ENCODE measurements at places on chromosomes 1 and 21.

GRCh38 chr1:227342075-227342829 lies 24.0 kb upstream of the CDC42BPA start:
- no peak for DNase-seq

GRCh38 chr1:12336413-12336812 lies 106.6 kb downstream of the VPS13D start:
- DNase-seq, result no peak

DNA sequence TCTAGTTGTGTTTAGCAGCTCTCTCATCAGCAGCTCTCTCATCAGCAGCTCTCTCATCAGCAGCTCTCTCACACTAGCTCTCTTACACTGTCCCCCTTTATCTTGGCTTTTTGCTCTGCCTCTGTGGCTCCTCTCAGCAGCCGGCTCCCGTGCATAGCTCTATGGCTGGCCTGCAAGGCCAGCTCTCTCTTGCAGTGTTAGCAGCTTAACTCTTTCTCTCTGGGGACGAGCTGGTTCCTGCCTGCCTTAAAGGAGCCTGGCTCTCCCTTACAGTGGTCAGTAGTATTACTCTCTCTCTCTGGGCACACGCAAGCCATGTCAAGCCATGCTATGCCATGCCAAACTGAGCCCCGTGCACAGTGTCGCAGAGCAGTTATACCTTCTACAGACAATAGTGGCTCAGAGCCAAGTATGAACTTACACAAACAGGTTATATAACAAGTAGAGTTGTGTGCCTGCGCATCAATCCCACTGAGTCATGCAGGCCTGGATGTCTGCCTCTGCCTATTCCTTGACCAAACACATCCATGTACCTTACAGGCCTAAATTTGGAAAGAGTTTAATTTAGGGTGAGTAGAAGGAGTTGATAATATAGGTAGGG lies 295.9 kb downstream of the TPR start:
- DNase-seq, result no peak

- DNase-seq, result no peak
Measured at GRCh38 chr1:85174503-85174902, 26.3 kb downstream of the SYDE2 start.

DNA sequence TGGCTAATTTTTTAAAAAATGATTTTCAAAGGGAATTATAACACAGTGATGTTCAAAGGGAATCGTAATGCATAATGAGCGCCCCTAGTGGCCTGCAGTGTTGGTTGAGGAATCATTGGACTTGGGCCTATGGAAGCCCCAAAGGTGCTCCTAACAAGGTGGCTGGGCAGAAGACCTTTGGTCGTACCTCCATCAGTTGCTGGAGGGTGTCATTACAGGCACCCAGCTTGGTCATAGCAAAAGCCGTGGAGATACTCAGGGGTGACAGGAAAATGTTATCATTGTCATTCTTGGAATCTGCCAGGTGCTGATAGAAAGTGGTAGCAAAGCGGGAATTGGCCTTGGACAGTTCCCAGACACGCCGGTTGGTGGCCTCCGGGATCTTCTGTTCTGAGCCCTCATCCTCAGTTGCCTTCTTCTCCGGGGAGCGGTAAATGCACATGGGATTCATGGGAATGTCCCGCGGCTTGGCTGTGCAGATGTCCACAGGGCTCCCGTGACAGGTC lies 2.7 kb downstream of the SERPINC1 start:
- peak; percentile 81 for DNase-seq

GRCh38 chr1:44090429-44091252 lies 28.0 kb upstream of the KLF17 start:
- DNase-seq, result no peak

- no peak for DNase-seq
Measured at GRCh38 chr1:12458571-12458970, 159.4 kb downstream of the DHRS3 start.

- DNase-seq, result peak; percentile 13
Measured at GRCh38 chr1:245875581-245876261, 631.4 kb downstream of the SMYD3 start.

GRCh38 chr21:30126576-30126975 lies 40.0 kb downstream of the CLDN17 start:
- DNase-seq, result no peak

- DNase-seq, result peak; percentile 82
Measured at GRCh38 chr1:203338335-203339036, 12.4 kb downstream of the FMOD start.

GRCh38 chr1:22556391-22557104 lies 6.7 kb upstream of the EPHA8 start:
- DNase-seq, result no peak

- DNase-seq, result peak; percentile 47
Measured at GRCh38 chr1:58718435-58718834, 18.6 kb upstream of the MYSM1 start.

DNA sequence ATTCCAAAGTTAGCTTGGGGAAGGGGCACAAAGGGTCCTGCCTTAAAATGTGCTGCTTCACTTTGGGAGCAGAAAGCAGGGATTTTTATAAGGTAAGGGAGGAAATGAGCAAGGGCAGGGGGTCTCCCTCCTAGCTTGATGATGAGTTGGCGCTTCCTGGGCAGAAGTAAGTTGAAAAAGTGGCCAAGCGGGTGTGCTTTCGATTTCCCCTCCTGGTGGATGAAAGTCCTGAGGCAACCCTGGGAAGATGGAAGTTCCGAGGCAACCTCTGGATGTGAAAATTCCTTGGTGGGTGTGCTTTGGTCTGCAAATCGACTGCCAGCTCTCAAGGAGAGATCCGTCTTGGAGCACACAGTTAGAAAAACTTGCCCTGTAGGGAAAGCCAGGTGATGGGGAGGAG lies 41.7 kb upstream of the CD2 start:
- DNase-seq, result no peak

DNA sequence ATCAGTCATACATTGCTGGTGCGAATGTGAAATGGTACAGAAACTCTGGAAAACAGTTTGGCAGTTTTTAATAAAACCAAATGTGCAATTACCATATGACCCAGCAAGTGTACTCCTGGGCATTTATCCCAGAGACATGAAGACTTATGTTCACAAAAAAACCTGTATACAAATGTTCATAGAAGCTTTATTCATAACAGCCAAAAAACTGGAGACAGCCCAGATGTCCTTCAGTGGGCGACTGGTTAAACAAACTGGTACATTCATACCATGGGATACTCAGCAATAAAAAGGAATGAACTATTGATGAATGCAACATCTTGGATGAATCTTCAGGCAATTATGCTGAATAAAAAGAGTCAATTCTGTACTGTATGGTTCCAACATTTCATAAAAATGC lies 97.8 kb downstream of the DTL start:
- no peak for DNase-seq

- no peak for DNase-seq
Measured at GRCh38 chr1:4175566-4176405, 275.7 kb upstream of the C1orf174 start.

GRCh38 chr1:11466416-11466815 lies 12.5 kb upstream of the DISP3 start:
- no peak for DNase-seq

GRCh38 chr1:176567190-176567794 lies 104.3 kb downstream of the PAPPA2 start:
- DNase-seq, result no peak

DNA sequence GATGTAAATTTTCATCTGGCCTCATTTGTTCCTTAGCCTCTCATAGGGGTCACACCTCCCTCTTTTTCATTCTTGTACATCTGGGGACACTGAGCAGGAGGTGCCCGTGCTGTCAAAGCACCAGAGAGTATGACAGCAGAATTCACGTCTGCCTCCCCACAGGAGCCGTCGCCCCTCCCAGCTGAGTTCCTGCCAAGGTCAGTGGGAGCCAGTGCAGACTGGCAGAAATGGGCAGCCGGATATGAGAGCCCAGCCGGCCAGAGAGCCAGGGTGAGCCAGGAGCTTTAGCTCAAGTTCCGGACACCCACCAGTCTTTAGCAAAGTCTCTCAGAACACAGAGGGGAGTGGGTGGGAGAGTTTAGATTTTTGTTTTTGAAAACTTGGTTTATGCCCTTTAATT lies 21.9 kb downstream of the GPR137B start:
- DNase-seq, result no peak

DNA sequence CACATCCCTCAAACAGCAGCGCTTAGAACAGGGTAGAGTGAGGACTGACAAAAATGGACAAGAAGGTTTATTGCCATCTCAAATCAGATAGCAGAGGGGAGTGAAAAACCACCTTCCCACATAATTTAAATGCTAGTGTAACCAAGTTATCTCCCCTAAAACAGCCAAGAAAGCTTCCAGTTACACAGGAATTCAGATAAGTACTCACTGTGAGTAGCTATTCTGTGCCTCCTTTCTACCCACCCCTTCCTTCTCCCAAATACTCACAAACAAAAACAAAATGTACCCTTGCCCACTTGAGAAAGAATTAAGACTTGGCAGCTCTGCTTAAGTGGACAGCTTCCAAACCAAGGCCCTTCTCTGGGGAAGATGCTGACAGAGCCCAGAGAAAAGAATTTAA lies 9.1 kb downstream of the OTUD7B start:
- peak; percentile 44 for DNase-seq

DNA sequence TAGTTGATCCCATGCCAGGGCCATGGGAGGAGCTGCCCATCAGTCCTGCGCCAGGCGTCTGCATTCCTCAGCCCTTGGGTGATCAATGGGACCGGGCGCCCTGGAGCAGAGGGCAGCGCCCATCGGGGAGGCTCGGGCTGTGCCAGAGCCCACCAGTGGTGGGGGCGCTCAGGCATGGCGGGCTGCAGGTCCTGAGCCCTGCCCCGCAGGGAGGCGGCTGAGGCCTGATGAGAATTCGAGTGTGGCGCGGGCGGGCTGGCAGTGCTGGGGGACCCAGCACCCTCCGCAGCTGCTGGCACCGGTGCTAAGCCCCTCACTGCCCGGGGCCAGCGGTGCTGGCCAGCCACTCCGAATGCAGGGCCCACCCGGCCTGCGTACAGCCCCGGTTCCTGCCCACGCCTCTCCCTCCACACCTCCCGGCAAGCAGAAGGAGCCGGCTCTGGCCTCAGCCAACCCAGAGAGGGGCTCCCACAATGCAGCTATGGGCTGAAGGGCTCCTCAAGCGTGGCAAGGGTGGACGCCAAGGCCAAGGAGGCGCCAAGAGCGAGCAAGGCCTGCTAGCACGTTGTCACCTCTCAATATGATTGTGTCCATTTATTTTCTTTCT lies 238.1 kb upstream of the OLFM3 start:
- no peak for DNase-seq

DNA sequence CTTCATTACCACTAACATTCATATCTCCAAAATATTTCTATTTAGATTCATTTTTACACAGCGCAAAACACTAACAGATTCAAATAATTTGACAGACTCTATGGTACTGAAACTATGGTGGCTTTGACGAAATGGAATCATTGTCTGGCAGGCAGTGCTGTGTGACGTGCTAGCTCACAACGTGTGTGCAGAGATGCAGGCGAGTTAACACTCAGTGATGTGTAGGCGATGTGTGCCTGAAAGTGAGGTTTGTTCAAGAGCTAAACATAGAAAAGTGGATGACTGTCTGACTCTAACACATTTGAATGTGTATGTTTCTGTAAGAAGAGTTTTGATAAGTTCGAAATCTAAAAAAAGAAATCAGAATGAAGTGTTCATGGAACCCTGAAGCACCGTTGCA lies 97.7 kb downstream of the RYR2 start:
- no peak for DNase-seq

GRCh38 chr1:185404291-185404690 lies 87.2 kb upstream of the IVNS1ABP start:
- no peak for DNase-seq

DNA sequence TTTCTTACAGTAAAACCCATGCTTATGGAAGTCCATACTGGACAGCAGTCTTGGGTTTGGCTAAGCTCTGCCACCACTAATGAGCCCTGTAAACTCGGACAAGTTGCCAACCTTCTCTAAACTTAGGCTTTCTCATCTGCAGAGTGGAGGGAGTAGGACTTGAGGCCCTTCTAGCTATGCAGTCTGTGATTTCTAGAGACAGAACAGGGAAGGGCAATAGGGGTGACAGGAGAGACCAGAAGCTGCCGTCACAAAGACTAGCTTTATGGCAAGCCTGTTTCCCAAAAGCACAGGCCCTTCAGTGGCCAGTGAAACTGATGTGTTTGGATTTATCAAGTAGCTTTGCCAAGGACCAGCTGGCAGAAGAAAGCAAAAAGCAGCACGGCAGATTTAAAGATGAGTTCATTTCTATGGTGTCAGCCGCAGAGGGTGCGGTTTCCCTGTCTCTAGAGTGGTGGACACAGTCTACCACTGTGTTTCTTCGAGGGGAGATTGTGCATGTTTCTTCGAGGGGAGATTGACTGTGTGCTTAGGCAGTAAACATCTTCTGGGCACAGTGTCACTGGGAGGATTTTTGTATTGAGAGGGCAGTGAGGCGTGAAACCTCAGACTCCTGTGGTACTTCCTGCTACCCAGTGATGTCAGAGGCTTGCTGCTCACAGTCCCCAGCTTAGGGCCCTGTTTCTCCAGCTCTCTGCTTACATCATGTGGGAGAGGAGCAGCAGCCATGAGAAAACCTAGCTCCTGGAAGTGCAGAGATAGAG lies 119.0 kb downstream of the ROR1 start:
- DNase-seq, result no peak

- DNase-seq, result no peak
Measured at GRCh38 chr1:232226197-232226712, 403.7 kb downstream of the SIPA1L2 start.

DNA sequence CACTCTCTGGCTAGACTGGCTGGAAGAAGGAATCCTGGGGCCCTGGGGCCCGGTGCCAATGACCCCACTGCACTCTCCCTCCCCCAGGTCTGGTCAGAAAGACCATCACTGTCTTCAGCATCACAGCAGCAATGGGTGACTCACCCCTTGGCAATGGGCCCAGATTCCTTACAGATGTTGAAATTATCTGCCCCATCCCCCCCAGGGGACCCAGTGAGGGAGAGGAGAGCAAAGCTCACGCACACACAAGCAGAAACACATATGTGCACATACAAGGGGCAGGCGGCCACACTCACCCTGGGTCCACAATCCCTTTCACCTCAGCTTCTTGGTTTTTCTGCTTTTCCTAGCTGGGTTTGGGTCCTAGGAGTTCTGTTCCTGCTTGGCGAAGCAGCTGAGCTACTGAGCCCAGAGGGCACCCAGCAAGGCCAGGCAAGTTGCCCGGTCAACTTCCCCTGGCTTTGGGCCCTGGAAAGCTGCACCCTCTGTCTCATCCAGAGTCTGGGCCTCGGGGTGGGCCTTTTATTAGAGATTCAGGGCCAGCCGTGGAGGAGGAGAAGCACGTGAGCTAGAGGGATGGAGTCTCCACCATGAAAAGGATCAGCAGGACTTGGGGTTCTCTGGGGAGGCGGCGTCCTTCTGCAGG lies 2.6 kb downstream of the COL16A1 start:
- DNase-seq, result peak; percentile 66

- no peak for DNase-seq
Measured at GRCh38 chr1:186297439-186298045, 77.5 kb downstream of the TPR start.

GRCh38 chr1:247113733-247114271 lies 9.6 kb upstream of the ZNF669 start:
- no peak for DNase-seq

DNA sequence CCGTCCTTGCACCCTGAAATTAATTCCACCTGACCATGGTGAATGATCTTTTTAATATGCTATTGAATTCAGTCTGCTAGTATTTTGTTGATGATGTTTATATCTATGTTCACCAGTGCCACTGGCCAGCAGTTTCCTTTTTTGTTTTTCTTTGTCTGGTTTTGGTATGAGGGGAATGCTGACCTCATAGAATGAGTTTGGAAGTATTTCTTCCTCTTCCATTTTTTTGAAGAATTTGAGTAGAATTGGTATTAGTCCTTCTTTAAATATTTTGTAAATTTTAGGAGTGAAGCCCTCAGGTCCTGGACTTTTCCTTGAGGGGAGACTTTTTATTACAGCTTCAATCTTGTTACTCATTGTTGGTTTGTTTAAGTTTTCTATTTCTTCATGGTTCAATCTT lies 231.6 kb downstream of the MRPL39 start:
- no peak for DNase-seq

GRCh38 chr21:39703578-39703977 lies 41.4 kb upstream of the IGSF5 start:
- no peak for DNase-seq

Measured in hematopoietic multipotent progenitor cell treated with erythropoietin and hydrocortisone succinate and interleukin-3 and kit ligand, for 6 days (in vitro differentiated cells).